NCI-H1105 (cell line): ENCODE measurements at places on chromosomes 1 and 21.

GRCh38 chr1:26278724-26279455 lies 996 bp upstream of the SH3BGRL3 start:
- DNase-seq, result no peak

DNA sequence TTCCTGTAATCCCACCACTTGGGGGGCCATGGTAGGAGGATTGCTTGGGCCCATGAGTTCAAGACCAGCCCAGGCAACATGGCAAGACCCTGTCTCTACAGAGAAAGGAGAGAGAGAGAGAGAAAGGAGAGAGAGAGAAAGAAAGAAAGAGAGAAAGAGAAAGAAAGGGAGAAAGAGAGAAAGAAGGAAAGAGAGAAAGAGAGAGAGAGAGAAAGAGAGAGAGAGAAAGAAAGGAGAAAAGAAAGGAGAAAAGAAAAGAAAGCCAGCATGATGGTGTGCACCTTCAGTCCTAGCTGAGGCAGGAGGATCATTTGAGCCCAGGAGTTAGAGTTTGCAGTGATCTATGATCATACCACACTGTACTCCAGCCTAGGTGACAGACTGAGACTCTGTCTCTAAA lies 82.8 kb downstream of the DISP3 start:
- DNase-seq, result no peak

DNA sequence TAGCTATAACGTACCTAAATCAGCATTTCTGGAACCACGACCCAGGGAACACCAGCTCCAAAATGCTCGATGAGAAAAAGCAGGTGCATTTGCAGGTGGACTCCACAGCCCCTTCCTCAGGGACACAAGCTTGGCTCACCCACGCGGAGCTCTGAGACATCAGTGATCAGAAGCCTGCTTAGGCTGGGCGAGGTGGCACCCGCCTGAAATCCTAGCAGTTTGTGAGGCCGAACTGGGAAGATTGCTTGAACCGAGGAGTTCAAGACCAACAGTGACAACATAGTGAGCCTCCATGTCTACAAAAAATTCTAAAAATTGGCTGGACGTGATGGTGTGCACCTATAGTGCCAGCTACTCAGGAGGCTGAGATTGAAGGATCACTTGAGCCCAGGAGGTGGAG lies 2.5 kb upstream of the TSPEAR start:
- DNase-seq, result no peak

DNA sequence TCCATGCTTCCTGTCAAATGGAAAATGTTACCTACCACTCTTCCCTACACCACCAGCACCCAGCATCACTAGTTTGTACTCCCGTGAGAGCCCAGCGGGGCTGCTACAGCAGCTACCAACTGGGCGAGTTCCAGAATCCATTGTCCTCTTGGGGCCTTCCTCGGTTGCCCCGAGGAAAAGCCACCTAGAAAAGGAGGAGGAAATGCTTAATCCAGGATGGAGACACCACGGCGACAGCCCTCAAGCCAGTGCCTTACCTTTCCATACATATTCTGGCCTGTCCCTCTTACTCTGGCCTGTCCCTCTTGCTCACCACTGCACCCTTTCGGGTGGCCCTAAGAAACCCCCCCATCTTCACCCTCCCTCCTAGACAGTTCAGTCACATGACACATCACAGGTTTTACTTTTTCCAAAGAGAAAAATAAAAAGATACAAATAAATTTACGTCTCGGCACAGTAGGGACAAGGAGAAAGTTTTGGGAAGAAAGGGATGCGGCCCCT lies 478 bp downstream of the RIT1 start:
- peak; percentile 41 for DNase-seq

DNA sequence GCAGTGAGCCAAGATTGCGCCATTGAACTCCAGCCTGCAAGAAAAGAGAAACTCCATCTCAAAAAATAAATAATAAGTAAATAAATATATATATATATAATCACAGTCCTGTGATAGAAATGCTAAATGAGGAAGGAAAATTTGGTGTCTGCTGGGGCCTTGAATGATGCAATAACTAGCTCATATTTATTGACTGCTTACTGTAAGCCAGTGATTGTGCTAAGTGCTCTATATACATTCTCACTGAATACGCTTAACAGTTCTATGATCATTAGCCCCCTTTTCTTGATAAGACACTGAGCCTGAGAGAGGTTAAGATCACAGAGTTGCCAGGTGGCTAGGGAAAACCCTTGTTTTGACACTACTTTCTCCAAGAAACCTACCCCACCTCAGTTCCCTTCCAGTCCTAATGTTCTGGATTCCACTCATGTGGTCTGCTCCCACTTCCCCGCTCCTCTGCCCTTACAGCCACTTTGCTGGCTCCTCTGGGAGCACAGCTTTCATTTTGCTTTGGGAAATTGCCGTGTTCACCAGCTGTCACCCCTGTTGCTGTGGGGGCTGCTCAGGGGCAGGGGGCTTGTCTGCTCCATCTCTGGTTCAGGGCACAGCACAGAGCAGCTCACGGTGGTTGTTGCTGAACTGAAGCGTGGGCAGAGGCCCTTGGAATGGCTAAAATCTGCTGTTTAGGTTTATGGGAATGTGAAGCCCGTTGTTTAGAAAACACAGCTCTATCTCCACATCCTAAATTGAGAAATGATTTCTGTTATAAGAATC lies 2.5 kb upstream of the BMP8A start:
- DNase-seq, result no peak

GRCh38 chr1:92910081-92910480 lies 51.2 kb downstream of the DIPK1A start:
- no peak for DNase-seq

DNA sequence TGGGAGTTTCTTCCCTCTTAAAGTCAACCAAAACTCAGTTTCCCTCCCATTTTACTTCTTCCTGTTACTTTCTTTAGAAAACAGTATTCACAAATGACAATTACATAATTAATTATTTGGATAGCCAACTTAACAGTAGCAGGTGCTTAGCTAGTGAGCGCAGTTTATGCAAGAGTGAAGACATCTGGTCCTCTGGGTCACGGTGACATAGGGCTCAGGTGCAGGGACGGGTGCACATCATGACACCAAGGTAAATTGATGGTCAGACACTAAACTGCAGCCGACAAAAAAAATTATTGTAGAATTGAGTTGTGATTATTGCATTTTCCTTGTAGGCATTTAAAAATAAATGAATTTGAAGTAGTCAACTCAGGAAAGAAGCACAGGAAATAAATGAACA lies 142.0 kb upstream of the KCTD3 start:
- DNase-seq, result no peak

DNA sequence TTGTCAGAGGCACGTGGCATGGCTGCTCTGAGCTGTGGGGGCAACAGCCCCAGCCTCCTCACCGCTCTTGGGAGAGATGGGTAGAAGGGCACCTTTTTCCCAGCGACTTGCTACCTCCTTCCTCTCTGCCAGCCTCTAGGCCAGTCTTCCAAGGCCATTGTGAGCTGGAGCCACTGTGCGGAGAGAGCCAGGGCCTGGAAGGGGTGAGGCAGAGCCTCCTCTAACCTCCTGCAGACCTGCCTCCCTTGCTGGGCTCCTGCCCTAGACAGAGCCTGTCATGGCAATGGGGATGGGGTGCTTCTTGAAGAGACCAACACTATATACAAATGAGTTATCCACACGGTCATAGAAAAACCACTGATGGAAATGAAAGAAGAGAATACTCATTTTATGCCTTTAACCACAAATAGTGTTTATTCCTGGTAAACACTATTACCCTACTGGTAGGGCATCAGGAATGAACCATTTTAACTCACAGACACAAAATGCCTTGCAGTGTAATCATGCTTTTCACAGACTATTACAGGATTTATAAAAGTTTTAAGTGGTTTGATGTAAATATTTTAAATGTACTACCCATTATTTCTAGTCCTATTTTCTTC lies 5.0 kb upstream of the IGFN1 start:
- no peak for DNase-seq

- no peak for DNase-seq
These were observed 1180.7 kb upstream of the B3GALT2 start for GRCh38 chr1:194367121-194367520.

DNA sequence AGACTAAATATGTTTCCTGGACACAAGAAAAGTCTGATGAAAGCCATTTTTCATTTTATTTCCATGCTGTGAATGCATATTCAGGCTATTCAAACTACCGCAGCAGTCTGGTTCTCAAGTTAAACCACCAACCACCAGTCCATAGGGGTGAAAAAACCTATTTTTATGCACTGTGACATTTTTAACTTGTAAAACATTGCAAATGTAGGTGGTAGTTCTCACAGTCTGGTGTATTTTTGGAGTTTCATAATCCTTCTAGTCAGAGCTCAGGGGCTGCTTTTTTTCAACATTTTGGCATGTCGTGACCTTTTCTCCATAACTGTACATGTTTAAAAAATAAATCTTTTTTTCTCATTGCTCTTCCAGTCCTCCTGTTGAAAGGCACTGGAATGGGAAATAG lies 907.6 kb upstream of the ADGRL2 start:
- no peak for DNase-seq

- DNase-seq, result no peak
These were observed 96.0 kb downstream of the FOXD2 start for GRCh38 chr1:47533793-47534328.

DNA sequence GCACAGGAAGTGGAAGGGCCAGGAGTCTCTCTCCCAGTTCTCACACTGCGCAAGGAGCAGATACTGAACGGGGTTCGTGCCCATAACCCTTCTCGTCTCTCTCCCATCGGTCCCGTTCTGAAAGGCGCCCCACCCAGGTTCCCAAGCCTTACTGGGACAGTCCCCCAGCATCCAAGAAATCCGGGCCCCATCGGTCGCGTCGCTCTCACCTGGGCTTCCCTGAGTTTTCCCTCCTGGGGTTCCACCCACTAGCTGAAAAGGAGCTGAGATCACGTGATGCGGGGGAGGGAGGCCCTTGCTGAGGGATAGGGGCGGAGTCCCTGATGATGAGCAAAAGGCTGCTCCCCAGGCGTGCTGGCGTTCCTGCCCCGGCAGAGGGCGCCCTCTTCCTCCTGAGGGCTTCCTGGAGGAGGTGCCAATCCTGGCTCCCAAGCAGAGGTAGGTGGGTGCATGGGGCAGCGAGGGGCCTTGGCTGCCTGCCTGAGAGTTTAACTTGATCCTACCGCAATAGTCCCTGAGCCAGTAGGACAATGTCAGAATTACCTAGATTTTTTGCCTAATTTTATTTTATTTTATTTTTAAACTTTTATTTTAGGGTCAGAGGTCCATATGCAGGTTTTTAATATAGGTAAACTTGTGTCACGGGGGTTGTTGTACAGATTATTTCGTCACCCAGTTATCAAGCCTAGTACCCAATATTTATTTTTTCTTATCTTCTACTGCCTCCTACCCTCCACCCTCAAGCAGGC lies at the start of gene SPOCD1:
SPOCD1 (minus strand) TSS at position 271 of the 749 bp plus-strand sequence. CDS start 689 bp downstream, outside the sequence.
- no peak for DNase-seq
